NCI-H774 (cell line): ENCODE measurements at places on chromosomes 1 and 21.
A peak's percentile ranks its signal among the peaks of the same experiment; 100 is the strongest.

GRCh38 chr1:56803561-56804156 lies 15.5 kb downstream of the FYB2 start:
- peak; percentile 27 for DNase-seq

DNA sequence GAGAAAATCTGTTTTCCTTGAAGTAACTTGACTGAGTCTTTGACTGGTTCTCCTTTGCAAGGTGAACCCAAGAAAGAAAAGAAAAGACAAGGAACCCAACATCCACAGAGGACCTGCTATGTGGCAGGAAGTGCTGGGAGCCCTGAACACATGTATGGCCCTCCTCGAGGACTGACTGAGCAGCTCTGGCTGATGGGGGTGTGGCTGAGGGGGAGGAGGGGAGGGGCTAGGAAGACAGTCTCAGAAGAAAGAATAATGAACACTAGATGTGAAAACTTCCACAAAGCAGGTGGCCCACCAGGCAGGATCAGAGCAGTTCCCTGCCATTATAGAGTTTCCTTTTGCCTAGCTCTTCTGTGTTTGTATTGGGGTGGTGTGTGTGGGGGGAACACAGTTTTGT lies 26.1 kb downstream of the NENF start:
- DNase-seq, result no peak

DNA sequence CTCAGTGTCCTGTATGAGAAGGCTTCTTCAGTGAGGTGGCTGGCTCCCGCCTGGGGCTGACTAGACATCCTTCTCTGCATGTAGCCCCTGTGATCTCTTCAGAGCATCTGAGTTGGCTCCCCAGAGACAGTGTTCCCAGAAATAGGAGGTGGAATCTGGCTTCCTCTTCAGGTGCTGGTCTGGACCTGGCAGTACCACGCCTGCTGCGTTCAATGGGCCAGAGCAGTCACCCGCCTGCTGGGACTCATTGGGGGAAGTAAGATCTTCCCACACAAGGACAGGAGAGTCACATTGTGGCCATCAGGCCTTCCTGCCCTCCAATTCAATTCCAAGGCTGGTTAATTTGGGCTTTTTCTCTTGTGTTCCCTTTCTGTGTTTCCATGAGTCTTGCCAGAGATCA lies 51.0 kb downstream of the ADARB1 start:
- no peak for DNase-seq

GRCh38 chr21:34883491-34884271 lies 165.4 kb downstream of the RUNX1 start:
- DNase-seq, result no peak

GRCh38 chr21:25577424-25578055 lies 29.7 kb downstream of the MRPL39 start:
- DNase-seq, result no peak

DNA sequence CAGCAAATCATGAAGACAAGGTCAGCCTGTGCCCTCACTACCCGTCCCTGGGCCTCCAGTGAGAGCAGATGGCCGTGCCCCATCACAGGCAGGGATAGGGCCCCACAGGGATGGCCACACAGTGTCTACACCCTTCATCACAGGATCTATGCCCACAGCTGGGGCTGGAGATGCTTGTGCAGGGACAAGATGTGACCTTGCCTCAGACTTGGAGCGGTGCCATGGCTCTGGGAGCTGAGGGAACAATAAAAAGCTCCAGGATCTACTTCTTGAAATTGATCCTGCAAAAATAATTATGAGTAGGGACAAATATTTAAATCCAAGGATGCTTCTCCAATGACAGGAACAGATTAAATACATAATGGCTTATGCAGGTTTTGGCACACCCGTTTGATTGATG lies 25.4 kb upstream of the TCEA3 start:
- DNase-seq, result no peak

DNA sequence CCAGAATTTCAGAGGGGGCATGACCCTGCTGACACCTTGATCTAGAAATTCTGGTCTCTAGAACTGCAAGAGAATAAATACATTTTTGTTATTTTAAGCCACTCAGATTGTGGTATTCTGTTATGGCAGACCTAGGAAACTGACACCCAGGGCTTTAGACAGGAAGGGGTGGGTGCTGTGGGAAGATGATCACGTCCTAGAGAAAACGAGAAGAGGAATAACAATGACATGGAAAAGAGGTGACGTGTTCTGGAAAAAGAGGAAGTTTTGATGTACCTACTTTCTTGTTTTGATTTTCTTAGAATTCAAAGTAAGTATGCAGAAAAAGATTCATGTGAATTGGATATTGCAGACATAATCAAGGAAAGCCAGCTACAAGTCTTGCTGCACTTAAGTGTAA lies 232.9 kb upstream of the RUNX1 start:
- DNase-seq, result no peak

DNA sequence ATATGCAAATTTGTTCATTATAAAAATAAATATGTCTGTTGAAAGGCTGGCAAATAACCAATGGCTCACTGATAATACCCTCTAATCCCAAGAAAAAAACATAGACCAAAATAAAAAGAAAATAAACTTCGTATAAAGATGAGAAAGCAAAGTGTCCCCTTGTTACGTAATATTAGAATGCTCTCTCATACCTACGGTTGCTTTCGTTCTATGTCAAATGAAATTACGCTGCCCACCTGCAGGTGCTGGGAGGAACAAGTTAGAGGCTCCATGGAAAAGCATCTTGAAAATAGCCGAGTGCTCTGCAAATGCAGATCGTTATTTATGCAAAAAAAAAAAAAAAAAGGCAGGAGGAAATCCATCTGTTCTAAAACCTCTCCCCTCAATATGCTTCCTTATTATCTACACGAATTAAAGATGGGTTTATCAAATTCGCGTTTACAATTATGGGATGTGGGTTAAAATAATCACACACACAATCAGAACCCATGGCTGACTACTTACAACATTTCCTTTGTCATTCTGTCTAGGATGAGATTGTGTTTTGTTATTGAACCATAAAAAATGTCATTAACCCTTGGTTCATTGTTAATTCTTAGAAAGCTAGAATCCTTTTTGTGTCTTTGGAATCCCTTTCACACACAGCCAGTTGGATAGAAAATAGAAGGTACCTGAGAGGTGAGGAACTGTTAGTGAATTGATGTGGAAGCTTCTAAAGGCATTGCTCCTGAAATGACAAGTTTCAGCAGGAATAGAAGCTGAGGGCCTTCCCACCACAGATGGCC lies 268.6 kb downstream of the SETD4 start:
- DNase-seq, result no peak

GRCh38 chr1:153035211-153035610 lies 4.2 kb downstream of the SPRR1B start:
- DNase-seq, result no peak

DNA sequence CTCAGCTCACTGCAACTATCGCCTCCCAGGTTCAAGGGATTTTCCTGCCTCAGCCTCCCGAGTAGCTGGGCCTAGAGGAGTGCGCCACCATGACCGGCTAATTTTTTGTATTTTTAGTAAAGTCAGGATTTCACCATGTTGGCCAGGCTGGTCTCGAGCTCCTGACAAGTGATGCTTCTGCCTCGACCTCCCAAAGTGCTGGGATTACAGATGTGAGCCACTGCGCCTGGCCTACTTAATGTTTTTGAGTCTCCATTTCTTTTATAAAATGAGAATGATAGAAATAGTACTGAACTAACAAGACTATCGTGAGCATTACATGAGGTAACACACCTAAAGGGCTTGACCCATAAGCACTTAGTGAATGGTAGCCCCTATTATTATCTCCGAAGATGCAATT lies 21.4 kb downstream of the NUAK2 start:
- DNase-seq, result no peak

DNA sequence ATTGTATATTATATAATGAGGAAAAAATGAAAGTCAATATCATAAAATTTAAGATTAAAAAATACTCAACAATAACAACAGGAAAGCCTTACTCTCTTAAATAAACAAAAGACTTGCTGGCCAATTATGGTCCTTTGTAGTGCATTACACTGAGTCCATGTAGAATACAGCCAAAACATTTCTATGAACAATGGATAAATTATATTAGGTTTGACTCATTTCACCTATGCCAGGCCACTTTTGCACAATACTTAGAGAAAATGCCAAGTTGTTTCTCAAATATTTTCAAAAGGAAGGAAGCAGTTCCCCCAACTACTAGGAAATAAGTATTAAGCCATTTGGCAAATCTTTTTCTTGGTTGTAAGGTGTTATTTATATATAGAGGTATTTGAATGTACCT lies 19.8 kb upstream of the UCK2 start:
- no peak for DNase-seq

DNA sequence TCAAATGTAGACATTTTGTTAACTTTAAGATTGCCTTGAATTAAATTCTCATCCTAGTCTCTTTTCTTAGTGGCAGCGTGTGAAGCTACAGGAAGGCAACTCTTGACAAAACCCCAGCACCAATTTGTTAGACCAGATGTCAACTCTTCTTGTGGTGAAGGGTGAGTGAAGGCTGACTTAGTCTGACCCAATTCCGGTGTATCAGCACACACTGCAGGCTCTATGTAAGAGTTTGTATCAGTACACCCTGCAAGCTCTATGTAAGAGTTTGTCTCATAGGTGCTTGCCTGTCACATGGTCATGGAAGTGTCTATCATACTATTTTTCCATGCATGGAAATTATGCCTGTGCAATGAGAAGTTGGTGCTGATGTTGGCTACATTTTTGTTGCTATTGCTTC lies 16.8 kb downstream of the CR2 start:
- DNase-seq, result no peak

GRCh38 chr1:64005801-64006200 lies 197.6 kb upstream of the UBE2U start:
- no peak for DNase-seq
